ENCODE measurements at places on chromosomes 13 and 19.

- no peak for DNase-seq
Observed at GRCh38 chr13:44814836-44815235, 174.4 kb downstream of the NUFIP1 start.

DNA sequence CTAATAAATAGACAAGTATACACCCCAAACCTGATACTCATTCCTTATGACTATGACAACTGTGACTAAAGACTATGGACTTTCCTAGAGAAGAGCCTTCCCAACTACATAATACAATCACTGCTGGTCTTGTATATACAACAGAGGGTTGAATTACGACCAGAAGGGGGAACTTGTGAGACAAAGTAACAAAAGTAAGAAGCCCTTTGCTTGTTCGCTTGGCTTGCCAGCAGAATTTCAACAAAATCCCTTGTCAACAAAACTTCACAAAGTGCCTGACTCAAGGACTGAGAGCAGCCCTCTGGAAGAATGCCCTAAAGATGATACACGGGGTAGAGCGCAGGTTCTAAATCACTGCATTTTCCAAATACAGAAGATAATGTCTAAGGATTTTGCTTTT is 99.4 kb downstream of the WASF3 start:
- peak; percentile 26 for DNase-seq

DNA sequence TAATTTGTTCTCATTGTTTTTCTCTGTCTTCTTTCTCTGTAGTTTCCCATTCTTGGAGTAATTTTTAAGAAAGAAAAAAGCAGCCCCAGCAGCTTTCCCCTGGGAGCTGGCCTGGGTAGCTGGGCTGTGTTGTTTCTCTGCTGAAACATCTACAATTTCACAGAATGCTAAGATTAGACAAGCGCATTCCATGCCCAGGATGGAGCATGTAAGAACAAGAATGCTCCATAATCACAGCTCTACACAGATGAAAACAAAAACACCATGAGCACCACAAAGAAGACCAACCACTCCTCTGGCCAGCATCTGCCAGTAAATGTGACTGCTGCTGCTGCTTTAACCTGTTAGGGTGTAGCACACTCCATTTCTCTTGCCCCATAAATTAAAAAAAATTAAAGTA is 239.2 kb upstream of the SLITRK1 start:
- DNase-seq = no peak

GRCh38 chr19:1866693-1867348 is 3.4 kb upstream of the KLF16 start:
- no peak for DNase-seq

GRCh38 chr19:17757125-17757524 is 5.8 kb downstream of the FCHO1 start:
- peak; percentile 80 for DNase-seq

GRCh38 chr19:50046649-50047503 is 21.1 kb downstream of the ZNF473 start:
- DNase-seq = no peak

GRCh38 chr19:10422846-10423245 is 2.5 kb downstream of the PDE4A start:
- no peak for DNase-seq

DNA sequence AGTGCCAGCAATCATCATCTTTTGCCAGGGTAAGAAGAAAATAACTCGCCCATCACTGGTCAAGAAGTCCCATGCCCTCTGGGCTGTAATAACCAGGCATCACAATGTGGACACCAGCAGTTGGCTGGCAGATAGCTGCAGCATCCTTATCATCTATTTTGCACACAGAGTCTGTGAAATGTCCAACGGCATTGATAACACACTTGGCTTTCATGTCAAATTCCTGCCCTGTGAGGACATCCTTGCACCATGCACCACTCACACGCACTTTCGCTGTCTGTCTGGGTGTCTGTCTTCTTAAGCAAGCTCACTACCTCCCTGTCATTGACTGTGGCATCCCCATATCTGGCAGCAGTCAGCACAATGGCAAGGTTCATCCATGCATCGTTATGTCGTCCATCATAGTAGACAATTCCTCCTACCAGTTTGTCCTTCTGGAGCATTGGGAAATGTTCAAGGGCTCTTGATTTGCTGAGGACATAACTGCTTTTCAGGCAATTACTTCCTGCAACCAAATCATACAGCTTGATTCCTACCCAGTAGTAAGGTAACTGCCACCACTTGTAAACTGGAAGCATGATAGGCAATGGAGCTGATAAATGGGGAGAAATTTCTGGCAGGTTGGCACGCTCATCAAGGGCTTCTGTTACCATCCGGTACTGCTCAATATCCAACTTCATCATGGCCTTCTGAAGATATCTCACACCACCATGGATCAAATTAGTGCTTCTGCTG is 6.8 kb upstream of the ZSCAN5A start:
- no peak for DNase-seq

DNA sequence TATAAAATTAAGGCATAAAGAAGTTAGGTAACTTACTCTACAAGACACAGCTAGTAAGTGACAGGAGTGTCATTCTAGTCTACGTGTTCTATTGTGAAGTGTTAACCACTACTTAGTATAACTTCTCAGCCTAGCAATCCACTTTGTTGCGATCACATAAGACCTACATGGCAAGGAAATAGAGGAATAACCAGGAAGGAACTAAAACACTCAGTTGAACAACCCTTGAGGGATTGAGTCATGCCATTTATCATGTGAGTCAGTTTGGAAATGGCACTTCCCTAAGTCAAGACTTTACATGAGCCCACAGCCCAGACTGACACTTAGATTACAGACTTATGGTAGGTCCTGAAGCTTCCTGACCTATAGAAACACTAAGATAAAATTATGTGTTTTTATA is 279.5 kb upstream of the PCDH20 start:
- peak; percentile 45 for DNase-seq

DNA sequence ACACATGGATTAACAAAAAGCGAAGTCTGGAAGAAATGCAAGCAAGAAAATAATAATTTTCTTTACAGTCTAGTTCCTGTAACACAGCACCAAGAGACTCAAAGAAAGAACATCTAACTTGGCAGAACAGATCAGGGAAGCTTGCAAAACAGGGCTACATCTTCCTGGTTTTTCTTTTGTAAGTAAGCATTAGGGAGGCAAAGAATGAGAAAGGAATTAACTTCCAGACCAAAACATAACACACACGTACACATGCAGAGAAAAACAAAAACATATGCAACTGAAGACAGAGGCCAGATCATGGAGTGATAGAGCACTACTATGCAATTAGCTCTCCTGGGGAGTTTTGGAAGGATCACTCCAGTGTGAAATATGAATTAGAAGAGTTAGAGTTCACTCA is 120.5 kb downstream of the DIAPH3 start:
- no peak for DNase-seq

DNA sequence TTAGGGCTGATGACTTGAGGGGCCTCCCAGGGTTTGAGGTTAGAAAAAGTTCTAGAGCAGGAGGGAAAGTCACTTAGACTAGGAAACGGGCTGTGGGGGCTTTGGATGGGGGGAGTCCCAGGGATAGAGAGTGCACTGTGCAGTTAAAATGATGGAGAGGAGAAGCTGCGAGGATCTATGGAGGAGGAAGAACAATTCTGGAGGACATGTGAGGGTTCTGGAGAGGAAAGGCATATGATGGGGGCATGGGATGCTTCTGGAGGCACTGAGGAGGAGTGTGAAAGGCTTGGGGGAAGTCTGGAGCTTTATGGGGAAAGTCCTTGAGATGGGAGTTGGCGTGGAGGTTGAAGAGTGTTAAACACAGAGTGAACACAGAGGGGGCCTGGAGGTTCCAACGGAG is 2.2 kb downstream of the KCNC3 start:
- no peak for DNase-seq

- DNase-seq = peak; percentile 95
Observed at GRCh38 chr13:97274829-97275649, 52.9 kb downstream of the MBNL2 start.

DNA sequence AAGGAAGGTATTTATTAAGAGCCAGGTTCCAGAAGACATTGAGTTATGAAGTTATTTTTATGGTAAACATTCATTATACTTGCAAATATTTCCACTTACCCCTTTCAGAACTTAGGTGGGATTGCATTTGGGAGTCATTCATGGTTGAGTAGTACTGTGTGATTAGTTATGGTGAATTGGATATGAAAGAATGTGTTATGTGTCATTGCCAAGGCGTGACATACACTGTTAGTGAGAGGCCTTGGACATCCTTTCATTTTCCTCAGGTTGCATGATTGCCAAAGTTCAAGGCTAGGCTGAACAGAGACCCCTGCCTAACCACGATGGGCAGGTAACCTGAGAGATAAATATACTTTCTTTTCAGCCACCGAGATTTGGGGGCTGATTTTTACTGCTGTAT is 40.9 kb upstream of the MYO16 start:
- no peak for DNase-seq

- peak; percentile 49 for DNase-seq
Observed at GRCh38 chr19:1027650-1028061, 1.2 kb downstream of the CNN2 start.

DNA sequence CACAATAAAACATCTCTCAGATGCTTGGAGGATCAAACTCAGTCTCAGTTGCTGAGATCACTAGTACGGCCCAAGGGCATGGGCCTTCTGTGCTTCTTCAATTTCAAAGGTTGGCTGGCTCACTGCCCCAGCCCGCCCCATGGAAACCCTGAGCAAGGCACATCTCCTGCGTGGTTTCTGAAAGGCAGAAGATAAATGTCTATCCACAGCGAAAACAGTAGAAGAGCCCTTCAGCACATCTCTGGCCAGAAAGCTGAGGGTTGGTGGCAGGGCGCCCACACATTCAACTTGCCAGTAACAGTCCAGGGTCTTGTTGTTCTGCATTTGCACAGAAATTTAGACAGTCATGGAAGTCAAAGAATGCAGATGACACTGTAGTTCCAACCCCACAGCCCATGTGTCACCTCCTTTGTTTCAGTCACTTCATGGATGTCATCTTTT is 24.0 kb upstream of the KATNAL1 start:
- no peak for DNase-seq

- no peak for DNase-seq
Observed at GRCh38 chr13:20592606-20593005, 25.6 kb downstream of the IFT88 start.

GRCh38 chr13:44760434-44760833 is 184.3 kb upstream of the TSC22D1 start:
- no peak for DNase-seq

DNA sequence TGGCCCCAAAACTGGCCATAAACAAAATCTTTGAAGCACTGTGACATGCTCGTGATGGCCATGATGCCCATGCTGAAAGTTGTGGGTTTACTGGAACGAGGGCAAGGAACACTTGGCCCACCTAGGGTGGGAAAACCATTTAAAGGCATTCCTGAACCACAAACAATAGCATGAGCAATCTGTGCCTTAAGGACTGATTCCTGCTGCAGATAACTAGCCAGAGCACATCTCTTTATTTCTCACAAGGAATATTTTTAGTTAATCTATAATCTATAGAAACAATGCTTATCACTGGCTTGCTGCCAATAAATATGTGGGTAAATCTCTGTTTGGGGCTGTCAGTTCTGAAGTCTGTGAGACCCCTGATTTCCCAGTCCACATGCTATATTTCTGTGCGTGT is 10.3 kb upstream of the ZNF726 start:
- DNase-seq = no peak

GRCh38 chr19:19460761-19461265 is 54.5 kb downstream of the TSSK6 start:
- no peak for DNase-seq
